ENCODE measurements at places on chromosomes 4 and X.

DNA sequence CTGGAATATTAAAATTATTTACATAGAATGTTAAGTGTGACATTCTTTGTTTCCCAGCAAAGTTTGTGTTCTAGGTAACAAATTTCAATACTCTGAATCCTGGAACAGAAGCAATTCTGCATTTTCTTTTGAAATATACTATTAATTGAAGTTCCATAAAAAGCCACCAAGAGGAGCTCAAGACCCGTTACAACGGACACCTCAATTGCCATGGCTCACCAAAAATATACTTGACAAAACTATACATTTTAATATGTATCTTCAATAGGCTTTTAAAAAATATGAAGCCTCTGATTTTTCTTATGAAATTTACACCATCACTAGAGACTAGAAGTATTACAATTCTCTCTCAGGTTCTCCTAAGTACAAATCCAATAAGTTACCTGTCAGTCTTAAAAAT, 111.4 kb downstream of the NYX start:
- DNase-seq = no peak

DNA sequence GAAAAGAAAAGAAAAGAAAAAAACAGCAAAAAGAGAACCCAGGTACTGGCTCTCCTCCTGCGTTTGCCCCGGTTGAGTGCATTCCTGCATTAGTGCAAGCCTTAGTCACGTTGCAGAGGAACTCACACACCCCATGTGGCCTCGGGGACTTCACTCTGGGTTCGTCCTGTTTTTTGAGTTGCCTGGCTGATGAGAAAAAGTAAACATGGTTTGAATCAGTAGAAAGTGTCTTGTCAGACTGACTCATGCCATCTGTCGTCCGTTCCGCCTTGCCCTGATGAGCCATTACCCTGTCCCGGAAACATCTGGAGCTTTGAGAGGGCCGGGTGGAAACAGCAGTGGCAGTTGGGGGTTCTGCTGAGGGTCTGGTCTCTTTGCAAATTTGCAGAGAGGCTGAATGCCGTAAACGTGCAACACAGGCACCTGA, 16.3 kb downstream of the CD99 start:
- DNase-seq = peak; percentile 51

GRCh38 chrX:9739130-9739529, 26.5 kb downstream of the GPR143 start:
- no peak for DNase-seq

DNA sequence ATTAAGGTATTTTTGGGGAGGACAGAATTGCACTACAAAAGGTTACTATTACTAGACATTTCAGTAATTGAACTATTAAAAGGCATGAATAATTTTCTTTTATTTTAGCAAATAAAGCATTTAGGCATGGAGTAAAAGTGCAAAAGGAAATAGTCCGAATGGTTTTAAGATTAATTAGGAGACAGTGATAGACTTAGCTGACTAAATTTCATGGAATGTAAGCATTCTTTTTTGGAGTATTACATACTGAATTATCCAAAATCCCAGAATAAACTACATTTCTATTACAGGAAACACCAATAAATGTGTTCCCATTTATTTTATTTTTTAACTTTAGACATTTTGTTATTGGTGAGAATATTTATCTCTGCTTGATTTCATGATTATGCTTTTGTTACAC, 30.7 kb upstream of the MAP9 start:
- no peak for DNase-seq

DNA sequence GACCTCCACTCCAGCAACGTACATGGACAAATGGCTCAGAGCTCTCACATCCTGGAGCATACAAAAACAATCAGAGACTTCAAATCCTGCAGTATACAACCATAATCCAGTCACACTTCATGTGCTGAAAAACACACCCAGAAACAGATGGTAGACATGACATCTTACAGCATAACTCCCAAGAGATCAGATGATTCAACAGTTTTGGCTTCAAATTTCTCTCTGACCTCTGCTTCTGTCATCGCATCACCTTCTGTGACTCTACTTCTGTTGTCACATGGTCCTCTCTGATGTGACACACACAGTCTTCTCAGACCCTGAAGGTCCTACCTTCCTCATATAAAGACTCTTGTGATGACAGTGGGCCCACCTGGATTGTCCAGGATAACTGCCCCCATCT, 18.5 kb downstream of the SUV39H1 start:
- DNase-seq = no peak

- DNase-seq = no peak
Observed at GRCh38 chr4:143054971-143055370, 129.7 kb upstream of the USP38 start.

- no peak for DNase-seq
Observed at GRCh38 chr4:147620315-147620714, 3.1 kb downstream of the TMEM184C start.

GRCh38 chr4:112201915-112202505, 29.6 kb upstream of the AP1AR start:
- DNase-seq = no peak

- DNase-seq = no peak
Observed at GRCh38 chr4:145183581-145183980, 3.2 kb upstream of the OTUD4 start.

DNA sequence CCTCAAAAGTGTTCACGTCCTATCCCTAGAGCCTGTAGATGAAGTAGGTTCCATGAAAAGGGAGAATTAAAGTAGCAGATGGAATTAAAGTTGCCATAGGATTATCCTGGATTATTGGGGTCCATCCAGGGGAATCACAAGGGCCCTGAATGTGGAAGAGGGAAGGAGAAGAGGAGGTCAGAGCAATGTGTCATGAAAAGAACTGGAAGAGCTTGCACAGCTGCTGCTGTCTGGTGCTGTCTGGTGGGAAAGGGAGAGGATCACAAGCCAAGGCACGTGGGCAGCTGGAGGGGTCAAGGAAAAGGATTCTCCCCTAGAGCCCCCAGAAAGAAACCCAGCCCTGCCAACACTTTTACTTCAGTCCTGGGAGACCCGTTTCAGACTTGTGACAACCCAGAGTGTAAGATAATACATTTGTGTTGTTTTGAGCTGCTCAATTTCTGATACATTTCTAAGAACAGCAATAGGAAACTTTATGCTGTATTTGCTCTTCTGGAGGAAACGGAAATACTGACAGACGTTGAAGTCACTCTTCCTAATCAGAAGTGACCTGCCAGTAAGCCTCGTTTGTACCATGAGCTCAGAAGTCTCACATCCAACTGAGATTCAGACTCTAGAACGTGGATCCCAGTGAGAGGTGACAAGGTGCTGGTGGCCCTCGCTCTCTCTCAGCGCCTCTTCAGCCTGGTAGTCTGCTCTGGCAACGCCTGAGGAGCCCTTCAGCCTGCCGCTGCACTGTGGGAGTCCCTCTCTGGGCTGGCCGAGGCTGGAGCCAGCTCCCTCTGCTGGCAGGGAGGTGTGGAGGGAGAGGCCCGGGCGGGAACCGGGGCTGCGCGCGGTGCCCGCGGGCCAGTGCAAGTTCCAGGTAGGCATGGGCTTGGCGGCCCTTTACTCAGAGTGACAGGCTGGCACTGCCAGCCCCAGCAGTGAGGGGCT, 34.7 kb upstream of the ENPP6 start:
- no peak for DNase-seq

- DNase-seq = no peak
Observed at GRCh38 chr4:75243570-75243969, 270.6 kb downstream of the RCHY1 start.

GRCh38 chrX:115067812-115068211, 50.4 kb upstream of the IL13RA2 start:
- no peak for DNase-seq

GRCh38 chr4:23134331-23134730, 441.6 kb downstream of the GBA3 start:
- DNase-seq = no peak

- no peak for DNase-seq
Observed at GRCh38 chr4:33133723-33134122, 2413.6 kb downstream of the PCDH7 start.

- DNase-seq = no peak
Observed at GRCh38 chr4:183666088-183666487, 7.0 kb downstream of the TRAPPC11 start.

- DNase-seq = no peak
Observed at GRCh38 chr4:127870688-127871087, 10.0 kb upstream of the PLK4 start.

DNA sequence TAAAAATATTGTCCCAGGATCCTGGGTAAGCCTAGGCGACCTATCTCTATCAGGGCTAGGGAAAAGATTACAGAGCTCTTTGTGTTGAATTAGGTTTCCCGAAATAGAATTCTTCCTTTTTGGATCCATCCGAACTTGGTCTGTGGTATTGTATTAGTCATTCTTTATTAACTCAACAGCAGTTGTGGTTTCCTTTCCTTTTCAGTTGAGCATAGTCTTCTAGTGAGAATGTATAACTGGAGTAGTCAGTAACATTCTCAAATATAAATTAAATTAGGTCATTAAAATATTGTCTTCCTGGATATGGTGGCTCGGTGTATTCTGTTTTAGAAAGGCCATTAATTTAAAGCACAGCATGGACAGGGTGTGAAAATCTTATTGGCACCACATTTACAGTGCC, 520.4 kb downstream of the NLGN4X start:
- DNase-seq = no peak

DNA sequence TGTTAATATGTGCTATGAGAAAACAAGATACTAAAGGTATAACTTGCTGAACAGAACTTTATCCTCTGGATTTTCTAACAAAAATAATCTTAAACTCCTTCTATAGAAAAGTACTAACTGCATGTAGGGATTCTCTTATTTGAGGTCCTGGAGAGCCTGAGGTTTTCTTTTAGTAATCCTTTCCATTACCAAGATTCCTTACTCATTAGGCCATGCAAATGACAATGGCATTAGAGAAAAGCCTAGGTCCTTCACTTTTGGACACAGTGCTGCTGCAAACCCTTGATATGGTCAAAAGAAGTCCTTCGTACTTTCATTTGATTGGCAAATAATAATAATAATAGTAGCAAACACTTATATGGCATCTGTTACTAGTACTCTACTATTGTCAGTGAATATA, 3.2 kb downstream of the MMRN1 start:
- DNase-seq = no peak

DNA sequence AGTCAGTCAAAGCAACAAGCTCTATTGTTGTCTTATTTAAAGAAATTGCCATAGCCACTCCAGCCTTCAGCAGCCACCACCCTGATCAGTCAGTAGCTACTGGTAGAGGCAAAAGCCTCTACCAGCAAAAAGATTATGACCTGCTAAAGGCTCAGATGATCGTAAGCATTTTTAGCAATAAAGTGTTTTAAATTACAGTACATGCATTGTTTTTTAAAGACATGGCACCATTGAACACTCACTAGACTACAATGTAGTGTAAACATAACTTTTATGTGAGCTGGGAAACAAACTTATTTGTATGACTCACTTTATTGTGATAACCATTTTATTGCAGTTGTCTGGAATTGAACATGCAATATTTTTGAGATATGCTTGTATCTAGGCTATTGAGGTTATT, 32.3 kb upstream of the DYNLT3 start:
- no peak for DNase-seq

- DNase-seq = no peak
Observed at GRCh38 chr4:79476196-79476595, 68.2 kb upstream of the GK2 start.

GRCh38 chr4:83418211-83418610, 37.4 kb downstream of the HELQ start:
- DNase-seq = no peak

- DNase-seq = no peak
Observed at GRCh38 chr4:48778431-48779094, 1.5 kb downstream of the FRYL start.

- no peak for DNase-seq
Observed at GRCh38 chr4:150205016-150205415, 126.8 kb downstream of the DCLK2 start.

- DNase-seq = no peak
Observed at GRCh38 chr4:54723220-54723619, 65.5 kb downstream of the KIT start.

DNA sequence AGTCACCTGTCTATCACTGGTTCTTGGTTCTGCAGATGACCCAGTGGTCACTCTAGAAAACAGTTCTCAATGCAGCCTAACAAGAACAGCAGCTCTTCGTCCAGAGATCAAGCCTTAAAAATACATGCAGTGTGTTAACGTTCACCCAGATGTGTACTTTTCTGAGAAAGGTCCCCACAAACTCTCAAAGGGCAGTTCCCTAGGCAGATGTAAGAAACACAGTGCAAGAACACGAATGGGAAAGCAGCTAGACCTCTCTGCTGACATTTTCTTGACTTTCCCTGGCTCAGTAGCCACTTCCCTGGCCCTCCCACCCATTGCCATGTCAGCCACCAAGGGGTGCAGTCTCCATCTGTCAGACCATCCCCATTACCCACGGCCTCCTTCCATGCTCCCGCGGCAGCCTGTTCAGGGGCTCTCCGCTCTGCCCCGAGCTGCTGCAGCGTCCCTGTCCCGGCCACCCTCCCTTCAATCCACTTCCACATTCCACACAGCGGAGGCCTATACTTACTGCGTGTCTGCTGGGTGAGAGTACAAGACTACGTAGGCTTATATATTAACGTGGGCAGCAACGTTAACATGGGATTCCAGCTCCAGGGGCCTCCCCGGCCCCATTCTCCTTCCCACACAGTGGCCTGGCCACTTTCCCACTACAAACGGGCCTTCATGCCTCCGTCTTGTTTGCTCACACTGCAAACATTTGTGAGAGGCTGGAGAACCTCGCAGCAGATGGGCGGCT, 34.3 kb downstream of the IRF2 start:
- no peak for DNase-seq

DNA sequence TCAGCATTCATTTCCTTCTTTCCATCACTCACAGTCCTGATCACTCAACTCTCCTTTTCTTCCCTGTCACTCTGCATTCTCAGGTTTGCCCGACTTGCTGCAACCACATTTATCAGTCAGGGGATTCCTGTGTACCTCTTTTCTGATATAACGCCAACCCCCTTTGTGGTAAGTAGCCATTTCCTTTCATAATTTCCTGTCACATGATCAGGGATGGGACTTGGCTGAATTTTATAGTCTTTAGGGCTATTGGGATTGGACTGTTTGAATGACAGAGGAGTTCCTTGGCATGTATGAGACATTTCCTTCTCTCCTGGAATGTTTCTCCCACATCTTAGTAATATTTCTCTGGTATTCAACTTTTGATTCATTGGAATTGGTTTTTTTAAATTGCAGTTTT, 11.0 kb downstream of the PGM2 start:
- no peak for DNase-seq

- DNase-seq = no peak
Observed at GRCh38 chr4:26748811-26749210, 111.8 kb upstream of the STIM2 start.

DNA sequence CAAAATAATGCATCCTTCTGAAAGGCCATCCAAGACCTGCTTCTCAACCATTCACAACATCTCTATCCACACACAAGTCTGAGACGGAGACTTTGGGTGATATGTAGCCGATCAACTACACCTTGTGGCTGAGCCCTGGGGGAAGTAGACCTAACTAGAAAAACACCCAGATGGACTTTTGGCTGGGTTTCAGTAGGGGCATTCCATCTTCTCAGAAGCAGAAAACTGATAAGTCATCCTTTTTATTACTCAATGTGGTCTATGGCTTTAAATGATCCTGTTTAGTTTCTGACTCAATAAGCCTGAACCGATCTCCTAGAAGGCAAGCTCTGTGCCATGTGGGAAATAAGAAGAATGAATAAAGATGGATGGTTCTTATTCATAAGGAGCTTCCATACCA, 82.5 kb upstream of the AFF2 start:
- DNase-seq = no peak

- DNase-seq = no peak
Observed at GRCh38 chrX:19003756-19004155, 19.8 kb upstream of the PHKA2 start.

GRCh38 chr4:38226170-38226569, 266.0 kb downstream of the PTTG2 start:
- DNase-seq = no peak

Measured in CD4-positive, alpha-beta T cell treated with Interleukin-6 at 100 ng/mL for 8 hours (primary cell).